ENCODE measurements at places on chromosomes 5 and 9. TPM values are rescaled to one million over a fixed set of nuclear protein-coding genes. Genes with fewer than 3 reads are reported as not detected.

DNA sequence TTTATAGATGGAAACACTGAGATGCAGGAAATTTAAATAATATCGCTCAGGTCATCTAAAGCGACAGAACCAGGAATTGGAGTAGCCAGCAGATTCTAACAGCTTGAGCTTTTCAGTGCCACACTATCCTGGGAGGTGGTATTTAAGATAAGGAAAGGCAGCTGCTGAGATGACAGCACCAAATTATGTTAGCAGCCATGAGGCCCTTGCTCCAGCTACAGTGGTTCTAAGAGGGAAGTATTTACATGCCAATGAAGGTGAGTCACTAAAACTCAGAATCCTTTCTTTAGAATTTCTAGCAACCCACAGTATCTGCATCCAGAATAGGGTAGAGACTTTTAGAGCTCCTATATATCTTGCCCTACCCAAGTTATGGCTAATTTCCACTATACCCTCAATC is 127.0 kb upstream of the VLDLR start:
- no peaks in the 10 kb centered on the region for H3K36me3 ChIP-seq
- no peak overlapping the region for H3K4me3 ChIP-seq
- no peaks in the 10 kb centered on the region for H3K27me3 ChIP-seq
- H3K27ac ChIP-seq: no peak overlapping the region
- no peaks in the 10 kb centered on the region for H3K4me1 ChIP-seq

- H3K27me3 ChIP-seq: no peaks in the 10 kb centered on the region
- peak overlapping the region; percentile 99 for H3K27ac ChIP-seq
- peak overlapping the region; percentile 81 for H3K4me3 ChIP-seq
- DNase-seq: peak; percentile 51
These were observed 2.0 kb upstream of the MAT2B start for GRCh38 chr5:163503106-163504078.

- H3K27me3 ChIP-seq: no peaks in the 10 kb centered on the region
- no peak overlapping the region for H3K27ac ChIP-seq
- no peaks in the 10 kb centered on the region for H3K36me3 ChIP-seq
- no peaks in the 10 kb centered on the region for H3K4me1 ChIP-seq
- H3K4me3 ChIP-seq: no peak overlapping the region
These were observed 4.4 kb upstream of the IL3 start for GRCh38 chr5:132055808-132056609.

DNA sequence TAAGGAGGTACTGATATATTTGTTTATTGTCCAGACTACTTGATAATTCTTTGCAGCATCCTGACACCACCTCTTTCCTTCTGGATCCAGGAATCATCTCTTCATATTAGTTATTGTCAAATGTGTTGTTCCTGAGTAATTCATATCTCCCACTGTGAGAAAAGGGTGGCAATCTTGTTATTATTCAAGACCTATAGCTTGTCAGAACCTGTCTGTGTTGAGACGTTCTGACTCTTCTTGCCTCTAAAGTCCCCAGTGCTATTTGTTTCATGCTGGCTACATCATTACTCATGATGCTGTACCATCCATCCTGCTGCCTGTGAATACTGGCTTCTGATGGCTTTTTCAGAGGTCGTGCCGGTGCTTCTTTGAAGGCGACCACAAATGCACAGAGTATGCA is 68.7 kb upstream of the TAF11L2 start:
- DNase-seq: no peak
- H3K27me3 ChIP-seq: no peaks in the 10 kb centered on the region
- H3K4me1 ChIP-seq: no peaks in the 10 kb centered on the region
- no peak overlapping the region for H3K27ac ChIP-seq

DNA sequence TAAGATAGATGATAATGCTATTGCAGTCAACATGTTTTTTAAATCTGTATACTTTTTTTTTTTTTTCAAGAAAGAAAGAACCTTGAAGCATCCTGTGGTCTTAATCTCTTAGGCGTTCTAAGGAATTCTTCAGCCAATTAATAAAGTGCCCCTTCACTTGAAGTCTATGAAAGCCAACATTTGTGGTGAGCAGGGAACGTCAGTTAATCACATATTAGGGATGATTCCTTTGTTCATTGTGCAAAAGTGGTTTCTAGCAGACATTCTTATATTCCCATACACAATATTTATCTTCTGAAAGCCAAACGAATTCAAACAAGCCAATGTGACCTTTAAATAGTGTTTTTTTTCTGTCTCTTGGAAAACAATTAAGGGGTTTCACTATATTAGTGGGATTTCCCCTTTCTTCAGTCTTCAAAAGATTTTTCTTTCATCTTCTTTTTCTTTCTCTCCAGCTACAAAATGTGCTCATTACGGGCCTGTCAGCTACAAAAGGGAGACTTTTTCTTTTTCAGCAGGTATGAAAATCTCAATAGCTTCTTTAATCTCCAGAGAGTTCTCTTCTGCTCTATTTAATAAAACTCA is 40.1 kb downstream of the TMEM167A start:
- H3K4me3 ChIP-seq: no peak overlapping the region
- no peaks in the 10 kb centered on the region for H3K27me3 ChIP-seq
- H3K4me1 ChIP-seq: no peaks in the 10 kb centered on the region
- no peak for DNase-seq

GRCh38 chr5:105101577-105101976 is 1539.0 kb upstream of the NUDT12 start:
- H3K4me1 ChIP-seq: no peaks in the 10 kb centered on the region
- H3K27ac ChIP-seq: no peak overlapping the region
- H3K27me3 ChIP-seq: no peaks in the 10 kb centered on the region
- no peak overlapping the region for H3K4me3 ChIP-seq

DNA sequence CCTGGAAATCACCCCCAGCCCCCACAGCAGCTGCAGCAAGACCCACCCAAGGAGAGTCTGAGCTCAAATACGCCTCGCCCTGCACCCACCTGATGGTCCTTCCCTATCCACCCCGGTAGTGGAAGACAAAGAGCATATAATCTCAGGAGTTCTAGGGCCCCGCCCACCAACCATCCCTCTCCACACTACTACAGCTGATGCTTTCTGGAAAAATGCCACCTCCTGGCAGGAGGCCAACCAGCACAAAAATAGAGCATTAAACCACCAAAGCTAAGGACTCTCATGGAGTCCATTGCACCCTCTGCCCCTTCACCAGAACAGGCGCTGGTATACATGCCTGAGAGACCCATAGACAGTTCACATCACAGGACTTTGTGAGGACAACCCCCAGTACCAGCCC is 22.5 kb upstream of the NIPSNAP3A start:
- H3K36me3 ChIP-seq: no peaks in the 10 kb centered on the region
- H3K4me1 ChIP-seq: no peaks in the 10 kb centered on the region
- no peak overlapping the region for H3K4me3 ChIP-seq
- DNase-seq: no peak
- no peak overlapping the region for H3K27ac ChIP-seq

DNA sequence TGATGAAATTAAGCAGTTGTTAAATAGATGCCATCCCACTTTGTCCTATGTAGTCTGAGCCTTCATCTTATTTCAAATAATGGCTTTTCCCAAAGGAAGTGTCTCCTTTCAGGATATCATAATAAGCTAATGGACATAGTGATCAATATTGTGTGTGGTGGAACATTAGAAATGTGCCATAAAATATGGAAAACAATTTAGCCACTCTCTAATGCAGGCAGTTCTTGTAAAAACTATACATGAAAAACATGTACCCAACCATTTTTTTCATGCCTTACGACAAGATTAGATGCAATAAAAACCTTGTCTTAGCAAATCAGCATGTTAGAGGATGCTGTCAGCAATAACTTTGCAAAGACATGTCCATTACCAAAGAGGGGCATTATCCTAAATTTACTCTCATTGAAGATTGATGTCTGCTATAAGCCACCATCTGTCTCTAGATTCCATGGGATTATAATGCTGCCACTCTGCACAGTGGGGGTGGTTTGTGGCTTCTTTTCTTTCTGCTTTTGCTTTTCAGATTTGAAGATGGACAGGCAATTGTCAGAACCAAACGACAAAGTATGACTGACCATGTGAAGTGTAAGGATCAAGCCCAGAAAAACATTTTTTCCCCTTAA is 724.0 kb upstream of the ZNF608 start:
- no peak for DNase-seq
- H3K27me3 ChIP-seq: no peaks in the 10 kb centered on the region
- no peaks in the 10 kb centered on the region for H3K36me3 ChIP-seq

DNA sequence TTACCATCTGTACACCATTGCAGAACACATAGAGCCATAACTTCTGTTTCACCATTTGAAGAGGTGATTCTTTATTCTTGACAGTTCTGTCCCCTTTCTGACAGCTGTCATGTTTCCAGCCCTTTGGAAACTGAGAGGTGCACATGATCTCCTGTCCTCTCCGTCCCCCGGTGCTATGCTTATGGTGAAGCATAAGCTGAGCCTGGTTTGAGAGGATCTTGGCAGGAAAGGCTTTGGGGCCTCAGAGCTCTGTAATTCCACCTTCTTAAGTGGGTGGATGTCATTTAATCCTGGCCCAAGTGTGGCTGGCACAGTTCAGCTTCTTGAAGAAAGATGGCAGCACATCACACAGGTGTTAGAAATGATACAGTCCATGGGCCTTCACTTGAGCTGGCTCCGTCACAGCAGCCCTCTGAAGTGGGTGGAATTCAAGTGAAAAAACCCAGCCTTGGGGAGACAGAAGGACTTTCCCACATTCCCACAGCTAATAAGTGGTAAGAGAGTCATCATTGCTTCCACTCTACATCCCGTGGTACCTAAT is 30.7 kb upstream of the GRPEL2 start:
- no peak overlapping the region for H3K27ac ChIP-seq
- no peak overlapping the region for H3K4me3 ChIP-seq
- DNase-seq: no peak
- no peaks in the 10 kb centered on the region for H3K4me1 ChIP-seq
- no peaks in the 10 kb centered on the region for H3K36me3 ChIP-seq

DNA sequence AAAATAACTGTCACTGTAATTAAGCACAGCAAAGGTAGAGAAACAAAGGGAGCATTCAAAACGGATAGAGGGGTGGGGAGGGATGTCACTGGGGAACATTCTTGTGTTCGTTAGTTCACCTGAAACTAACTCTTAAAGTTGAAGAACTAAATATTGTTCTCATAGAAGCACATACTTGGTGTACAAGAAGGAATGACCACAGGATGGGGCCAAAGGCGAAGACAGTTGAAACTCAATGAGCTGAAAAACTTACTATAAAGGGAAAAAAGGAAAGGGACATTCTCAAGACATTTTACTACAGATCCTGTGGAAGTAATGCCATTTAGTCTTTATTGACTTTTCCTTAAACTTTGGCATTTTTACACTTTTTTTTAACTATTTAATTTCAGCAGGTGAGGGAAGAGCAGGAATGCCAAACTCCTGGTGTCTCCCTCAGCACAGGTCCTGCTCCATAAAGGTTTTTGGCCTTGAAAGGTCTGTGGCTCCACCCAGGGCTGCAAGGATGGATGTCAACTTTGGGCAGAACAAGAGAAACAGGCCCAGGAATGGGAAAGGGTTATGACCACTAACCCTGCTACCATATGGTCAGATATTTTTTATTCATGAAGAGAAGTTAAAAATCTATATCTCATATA is 197.6 kb upstream of the RASA1 start:
- H3K36me3 ChIP-seq: no peaks in the 10 kb centered on the region
- H3K27ac ChIP-seq: no peak overlapping the region
- no peaks in the 10 kb centered on the region for H3K4me1 ChIP-seq

DNA sequence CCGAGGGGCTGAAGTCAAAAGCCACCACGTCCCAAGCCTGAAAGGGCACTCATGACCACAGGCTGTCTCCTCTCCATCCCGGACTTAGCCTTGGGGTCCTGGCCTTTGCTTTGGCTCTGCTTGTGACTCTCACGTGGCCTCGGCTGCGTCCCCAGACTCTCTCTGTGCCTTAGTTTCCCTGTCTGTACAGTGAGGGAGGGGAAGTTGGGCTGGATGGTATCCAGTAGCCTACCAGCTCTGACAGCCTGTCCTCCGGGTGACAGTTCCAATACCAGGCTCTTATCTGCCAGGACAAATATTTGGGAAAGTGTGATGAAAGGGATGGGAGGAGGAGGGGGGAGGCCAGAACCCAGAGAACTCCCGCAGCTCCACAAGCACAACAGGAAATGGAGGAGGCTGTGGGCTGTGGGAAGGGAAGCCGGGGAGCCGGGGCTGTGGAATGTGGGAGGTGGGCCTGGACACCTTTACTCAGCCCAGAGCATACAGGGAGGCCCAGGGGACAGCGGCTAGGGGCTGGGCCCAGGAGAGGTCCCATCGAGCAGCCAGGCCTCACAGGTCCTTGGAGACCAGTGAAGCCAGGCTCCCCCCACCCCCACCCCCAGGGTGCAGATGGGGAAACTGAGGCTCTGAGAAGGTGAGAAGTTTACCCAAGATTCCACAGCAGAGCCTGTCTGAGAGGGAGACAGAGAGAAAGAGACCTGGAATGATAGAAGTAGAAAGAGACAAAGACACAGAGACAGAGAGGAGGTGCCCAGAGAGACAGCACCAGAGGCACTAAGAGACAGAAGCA is 18.3 kb downstream of the PDGFRB start:
- DNase-seq: peak; percentile 54
- H3K27ac ChIP-seq: peak overlapping the region; percentile 78
- no peaks in the 10 kb centered on the region for H3K27me3 ChIP-seq
- peaks cover 23% of the 10 kb centered on the region for H3K4me1 ChIP-seq
- no peak overlapping the region for H3K4me3 ChIP-seq
- no peaks in the 10 kb centered on the region for H3K36me3 ChIP-seq

DNA sequence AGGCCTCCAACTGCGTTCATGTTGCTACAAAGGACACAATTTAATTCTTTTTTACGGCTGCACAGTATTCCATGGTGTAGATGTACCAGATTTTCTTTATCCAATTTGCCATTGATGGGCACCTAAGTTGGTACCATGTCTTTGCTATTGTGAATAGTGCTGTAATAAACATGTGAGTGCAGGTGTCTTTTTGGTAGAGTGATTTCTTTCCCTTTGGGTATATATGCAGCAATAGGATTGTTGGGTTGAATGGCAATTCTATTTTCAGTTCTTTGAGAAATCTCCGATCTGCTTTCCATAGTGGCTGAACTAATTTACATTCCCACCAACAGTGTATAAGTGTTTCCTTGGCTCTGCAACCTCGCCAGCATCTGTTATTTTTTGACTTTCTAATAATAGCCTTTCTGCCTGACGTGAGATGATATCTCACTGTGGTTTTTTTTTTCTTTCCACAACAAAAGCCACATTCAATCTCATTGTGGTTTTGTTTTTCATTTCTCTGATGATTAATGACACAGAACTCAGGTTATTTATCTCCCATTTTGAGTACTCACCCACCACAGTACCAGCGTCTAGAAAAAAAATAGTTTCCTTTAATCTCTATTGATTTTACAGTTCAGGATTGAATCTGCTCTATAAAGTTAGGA is 21.9 kb downstream of the ARRDC3 start:
- DNase-seq: no peak
- H3K36me3 ChIP-seq: no peaks in the 10 kb centered on the region
- no peak overlapping the region for H3K27ac ChIP-seq
- no peak overlapping the region for H3K4me3 ChIP-seq
- H3K27me3 ChIP-seq: no peaks in the 10 kb centered on the region
- H3K4me1 ChIP-seq: no peaks in the 10 kb centered on the region

GRCh38 chr5:4880304-4880741 is 259.8 kb upstream of the ADAMTS16 start:
- no peaks in the 10 kb centered on the region for H3K4me1 ChIP-seq
- H3K27ac ChIP-seq: no peak overlapping the region
- no peaks in the 10 kb centered on the region for H3K27me3 ChIP-seq
- no peak overlapping the region for H3K4me3 ChIP-seq
- H3K36me3 ChIP-seq: no peaks in the 10 kb centered on the region

The EHMT1 gene
- 81.3 TPM for total RNA-seq

The DNAJC21 gene
- total RNA-seq: 30.6 TPM

The DOLPP1 gene
- 13.5 TPM for total RNA-seq

The LMX1B gene
- total RNA-seq: 0.18 TPM

The ITGA1 gene
- 78.3 TPM for total RNA-seq

Data from prostate gland (tissue), 2 donors.